Natural killer cell treated with Interleukin-12 subunit alpha and Interleukin-12 subunit beta and Interleukin-15 and Interleukin-18, amount 100 ng/mL, for 72 hours (primary cell): ENCODE measurements at places on chromosomes 3 and 15. TPM values are rescaled to one million over a fixed set of nuclear protein-coding genes. Genes with fewer than 3 reads are reported as not detected.
A peak's percentile ranks its signal among the peaks of the same experiment; 100 is the strongest.

DNA sequence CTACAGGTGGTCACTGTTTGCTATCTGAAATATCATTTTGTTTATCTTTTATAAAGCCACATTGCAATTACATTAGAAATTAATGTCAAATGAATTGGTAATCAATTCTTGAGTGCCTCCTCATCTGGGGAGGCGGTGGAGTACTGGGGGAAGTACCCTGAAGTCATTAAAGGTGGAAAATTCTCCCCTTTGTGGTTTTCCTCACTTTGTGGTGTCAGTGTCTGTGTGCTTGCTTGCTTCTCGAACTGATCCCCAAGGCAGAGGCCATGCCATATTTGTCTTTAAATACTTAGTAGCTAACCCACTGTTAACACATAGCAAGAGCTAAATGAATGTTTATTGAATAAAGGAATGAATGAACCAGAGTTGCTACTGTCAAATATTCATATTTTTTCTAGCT, 40.5 kb upstream of the CCK start:
- DNase-seq = no peak
- H3K27me3 ChIP-seq = peaks cover 14% of the 10 kb centered on the region
- H3K27ac ChIP-seq = no peak overlapping the region
- no peaks in the 10 kb centered on the region for H3K36me3 ChIP-seq

GRCh38 chr3:174907027-174907426, 47.9 kb downstream of the NAALADL2 start:
- no peaks in the 10 kb centered on the region for H3K4me1 ChIP-seq
- H3K27me3 ChIP-seq = no peaks in the 10 kb centered on the region
- no peak for DNase-seq
- H3K4me3 ChIP-seq = no peak overlapping the region
- no peak overlapping the region for H3K27ac ChIP-seq

DNA sequence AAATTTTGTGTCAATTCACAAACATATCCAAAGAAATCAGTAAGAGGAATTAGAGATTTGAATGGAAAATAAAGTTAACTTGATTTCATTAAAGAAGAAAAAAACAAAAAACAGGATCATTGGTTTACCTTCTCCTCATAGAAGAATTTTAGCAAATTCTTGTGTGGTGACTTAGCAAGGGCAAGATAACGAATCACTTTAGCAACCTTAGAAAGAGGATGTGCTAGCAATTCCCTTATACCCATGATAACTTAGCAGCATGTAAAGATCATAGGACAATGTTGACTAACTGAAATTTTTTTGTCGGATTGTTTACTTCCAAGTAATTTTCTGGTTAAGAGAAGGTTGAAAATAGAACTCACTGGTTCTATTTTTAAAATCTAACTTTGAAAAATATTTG, 609.3 kb downstream of the GBE1 start:
- no peak for DNase-seq
- peaks cover 9% of the 10 kb centered on the region for H3K36me3 ChIP-seq
- no peak overlapping the region for H3K4me3 ChIP-seq
- H3K27ac ChIP-seq = no peak overlapping the region
- H3K4me1 ChIP-seq = no peaks in the 10 kb centered on the region

DNA sequence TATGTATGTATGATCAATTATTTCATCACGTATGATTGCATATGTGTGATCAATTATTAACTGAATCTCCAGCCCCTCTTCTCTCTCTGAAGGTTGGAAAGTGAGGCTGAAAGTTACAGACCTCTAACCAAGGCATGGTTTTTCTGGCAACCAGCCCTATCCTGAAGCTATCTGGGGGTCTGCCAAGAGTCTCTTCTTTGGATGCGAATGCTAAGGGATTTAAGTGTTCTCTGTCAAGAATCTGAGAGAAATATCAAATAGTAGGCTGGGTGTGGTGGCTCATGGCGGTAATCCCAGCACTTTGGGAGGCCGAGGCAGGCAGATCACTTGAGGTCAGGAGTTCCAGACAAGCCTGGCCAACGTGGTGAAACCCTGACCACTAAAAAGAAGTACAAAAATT, 8.1 kb downstream of the NKTR start:
- no peaks in the 10 kb centered on the region for H3K27me3 ChIP-seq
- DNase-seq = no peak
- peaks cover 47% of the 10 kb centered on the region for H3K4me1 ChIP-seq
- no peak overlapping the region for H3K4me3 ChIP-seq
- H3K36me3 ChIP-seq = peaks cover 10% of the 10 kb centered on the region

GRCh38 chr3:183312433-183312832, 59.4 kb downstream of the B3GNT5 start:
- H3K27ac ChIP-seq = no peak overlapping the region
- H3K36me3 ChIP-seq = no peaks in the 10 kb centered on the region
- H3K4me1 ChIP-seq = no peaks in the 10 kb centered on the region

DNA sequence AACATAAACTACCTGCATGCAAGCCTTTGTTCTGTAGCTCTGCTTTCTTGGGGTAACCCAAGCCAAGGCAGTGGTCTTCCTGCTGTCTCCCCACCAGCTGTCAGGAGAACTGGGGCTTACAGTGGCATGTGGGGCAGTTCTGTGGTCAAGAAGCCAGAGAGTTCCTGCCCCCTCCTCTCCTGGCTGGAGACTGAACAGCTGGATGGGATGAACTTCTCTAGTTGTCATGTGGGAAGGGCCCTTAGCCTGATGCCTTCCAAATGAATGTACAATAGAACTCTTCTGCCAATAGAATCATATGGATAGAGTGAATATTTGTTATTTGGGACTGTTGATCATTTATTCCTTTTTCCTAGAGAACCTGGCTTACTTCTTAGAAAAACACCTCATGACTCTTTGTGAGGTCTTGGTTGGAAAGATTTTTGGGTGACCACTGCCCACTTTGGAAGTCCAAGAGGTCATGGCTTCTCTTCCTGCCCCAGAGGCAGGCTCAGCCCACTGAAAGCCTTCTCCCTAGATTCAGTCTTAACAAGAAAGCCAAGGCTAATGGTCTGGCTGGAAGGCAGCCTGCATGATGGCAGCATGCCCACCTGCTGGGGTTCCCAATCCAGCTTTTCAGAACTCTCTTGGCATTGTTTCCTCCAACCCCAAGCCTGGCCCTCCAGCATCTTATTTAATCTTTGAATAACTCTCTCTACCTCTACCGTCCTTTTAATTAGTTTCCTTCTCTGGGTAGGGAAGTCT, 462.9 kb upstream of the PROK2 start:
- DNase-seq = no peak
- no peaks in the 10 kb centered on the region for H3K4me1 ChIP-seq

GRCh38 chr3:2452249-2452648, 353.6 kb downstream of the CNTN4 start:
- H3K4me3 ChIP-seq = no peak overlapping the region
- no peaks in the 10 kb centered on the region for H3K4me1 ChIP-seq
- no peak for DNase-seq
- H3K27ac ChIP-seq = no peak overlapping the region
- no peaks in the 10 kb centered on the region for H3K36me3 ChIP-seq

DNA sequence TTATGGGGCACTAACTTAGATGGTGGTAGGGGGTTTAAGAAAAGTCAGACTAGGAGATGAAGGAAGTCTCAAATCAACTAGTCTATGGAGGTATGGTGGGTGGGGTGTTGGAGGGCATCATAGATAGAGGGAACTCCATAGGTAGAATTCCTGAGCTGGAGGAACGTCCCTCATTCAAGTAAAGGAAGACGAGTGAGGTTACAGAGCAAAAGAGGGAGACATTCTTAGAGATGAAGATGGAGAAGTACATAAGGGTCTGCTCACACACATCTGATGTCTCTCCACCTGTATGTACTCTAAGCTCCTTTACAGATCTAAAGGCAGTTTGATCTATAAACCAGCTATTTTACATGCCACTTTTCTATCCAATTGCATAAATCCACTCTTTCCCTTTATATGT, 1.4 kb downstream of the PLSCR1 start:
- H3K4me1 ChIP-seq = peaks cover 63% of the 10 kb centered on the region
- H3K36me3 ChIP-seq = peaks cover 12% of the 10 kb centered on the region
- no peaks in the 10 kb centered on the region for H3K27me3 ChIP-seq
- H3K27ac ChIP-seq = peak overlapping the region; percentile 94
- no peak for DNase-seq

- H3K4me3 ChIP-seq = no peak overlapping the region
- H3K27ac ChIP-seq = no peak overlapping the region
- H3K4me1 ChIP-seq = no peaks in the 10 kb centered on the region
- no peaks in the 10 kb centered on the region for H3K36me3 ChIP-seq
- DNase-seq = no peak
Observed at GRCh38 chr3:175489406-175489805, 630.3 kb downstream of the NAALADL2 start.

- H3K27me3 ChIP-seq = no peaks in the 10 kb centered on the region
- no peak for DNase-seq
- H3K27ac ChIP-seq = no peak overlapping the region
- peaks cover 12% of the 10 kb centered on the region for H3K36me3 ChIP-seq
Observed at GRCh38 chr3:27610800-27611525, 111.2 kb downstream of the EOMES start.

DNA sequence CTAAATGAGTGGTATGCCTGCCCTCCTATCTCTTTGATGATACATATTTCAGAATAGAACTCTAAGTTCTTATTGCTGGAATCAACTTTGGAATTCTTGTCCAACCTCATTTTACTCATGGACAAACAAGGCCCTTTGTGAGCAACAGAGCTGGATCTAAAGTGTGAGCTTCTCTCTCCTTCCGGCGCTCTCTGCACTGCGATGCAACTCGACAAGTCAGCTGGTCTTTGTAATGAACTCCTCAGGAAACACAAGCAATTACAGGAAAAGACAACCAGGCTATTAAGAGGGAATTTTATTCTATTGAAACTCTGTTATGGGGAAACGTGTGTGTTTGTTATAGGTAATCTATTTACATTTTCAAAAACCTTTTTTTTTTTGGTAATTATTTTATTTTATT, 20.3 kb upstream of the NRROS start:
- no peak for DNase-seq
- no peaks in the 10 kb centered on the region for H3K36me3 ChIP-seq
- H3K4me1 ChIP-seq = peaks cover 16% of the 10 kb centered on the region

DNA sequence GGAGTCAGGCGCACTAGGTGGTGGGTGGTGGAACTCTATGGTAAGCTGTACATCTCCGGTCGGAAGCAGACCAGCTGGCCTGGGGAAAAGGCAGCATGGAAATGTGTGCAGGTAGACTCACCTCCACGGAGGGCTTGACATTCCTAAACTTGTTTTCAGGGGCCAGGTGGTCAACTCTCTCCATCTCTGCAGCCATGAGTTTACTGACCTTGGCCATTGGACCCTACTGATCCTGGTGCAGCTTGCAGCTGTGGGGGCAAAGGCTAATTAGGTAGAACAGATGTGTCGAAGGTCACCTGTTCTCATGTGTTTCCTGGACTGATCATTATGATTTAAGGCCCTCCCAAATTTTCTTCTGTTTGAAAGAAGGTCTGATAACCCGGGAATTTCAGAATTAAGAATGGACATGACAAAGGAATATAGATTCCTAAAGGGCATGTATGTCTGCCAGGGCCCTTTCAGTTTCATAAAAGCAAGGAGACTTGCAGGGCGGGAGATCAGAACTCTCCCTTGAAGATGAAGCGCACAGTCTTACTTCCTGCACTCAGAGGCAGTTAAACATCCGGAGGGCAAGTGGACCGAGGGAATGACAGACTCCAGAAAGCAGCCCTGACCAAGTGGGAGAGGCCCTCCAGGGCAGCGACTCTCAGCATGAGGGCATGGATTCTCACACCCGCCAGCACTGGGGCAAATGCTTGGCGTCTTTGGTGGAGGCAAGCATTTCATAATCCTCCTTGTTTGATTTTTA, 56.1 kb upstream of the CMTM7 start:
- no peak for DNase-seq
- H3K27ac ChIP-seq = no peak overlapping the region
- no peaks in the 10 kb centered on the region for H3K4me1 ChIP-seq
- H3K4me3 ChIP-seq = no peak overlapping the region
- H3K36me3 ChIP-seq = no peaks in the 10 kb centered on the region

DNA sequence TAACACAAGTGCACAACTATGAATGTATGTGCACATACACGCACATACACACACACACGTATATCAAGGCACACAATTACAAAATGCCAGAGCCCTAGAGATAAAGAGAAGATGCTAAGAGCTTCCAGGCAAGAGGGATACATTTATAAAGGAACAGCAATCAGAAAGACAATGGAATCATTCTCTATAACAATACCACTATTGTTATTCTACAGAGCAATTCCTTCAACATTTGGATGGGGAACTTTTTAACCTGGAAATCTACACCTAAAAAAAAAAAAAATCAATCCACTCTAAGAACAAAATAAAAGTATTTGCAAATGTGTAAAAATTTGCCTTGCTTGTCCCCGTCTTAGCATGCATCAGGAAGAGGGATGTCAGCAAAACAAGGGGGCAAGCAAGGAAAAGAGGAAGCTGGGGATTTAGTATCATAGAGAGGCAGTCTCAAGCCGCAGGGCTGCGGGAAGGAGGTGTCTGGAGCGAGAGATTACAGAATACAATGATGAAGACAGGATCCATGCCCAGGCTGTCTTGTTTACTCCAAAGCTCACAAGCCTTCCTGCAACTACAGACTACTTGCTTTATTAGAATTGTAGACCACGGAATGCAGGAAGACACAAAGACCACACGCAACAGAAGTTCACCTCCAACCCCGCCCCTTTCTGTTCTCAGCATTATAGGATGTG, 220.2 kb downstream of the NTRK3 start:
- H3K36me3 ChIP-seq = no peaks in the 10 kb centered on the region
- no peaks in the 10 kb centered on the region for H3K4me1 ChIP-seq

DNA sequence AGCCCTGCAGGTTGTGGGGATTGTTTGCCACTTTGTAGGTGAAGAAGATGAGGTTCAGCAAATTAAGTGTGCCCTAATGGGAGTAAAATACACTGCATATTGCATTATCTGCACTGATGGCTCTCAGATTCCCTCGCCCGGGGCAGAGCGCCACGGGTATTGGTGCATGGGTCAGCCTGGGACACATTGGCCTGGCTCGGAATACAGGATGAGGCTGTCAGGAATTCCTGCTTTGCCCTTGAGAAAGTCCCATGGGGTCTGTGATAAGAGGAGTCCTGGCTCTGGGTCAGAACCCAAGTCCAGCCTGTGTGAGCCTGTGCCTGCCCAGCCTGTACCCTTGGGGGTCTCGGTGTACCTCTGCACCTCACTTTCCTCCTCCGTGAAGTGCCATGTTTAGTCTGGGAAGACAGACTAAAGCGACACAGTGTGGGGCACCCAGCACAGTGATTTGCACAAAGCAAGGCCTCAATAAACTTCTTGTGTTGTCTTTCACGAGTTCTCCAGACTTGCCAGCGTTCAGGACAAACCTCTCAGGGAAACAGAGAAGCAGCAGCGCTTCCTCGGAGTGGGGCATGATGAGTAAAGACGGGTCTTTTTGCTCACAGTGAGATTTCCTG, 107.6 kb downstream of the LRRK1 start:
- H3K4me1 ChIP-seq = no peaks in the 10 kb centered on the region
- H3K27me3 ChIP-seq = peaks cover 9% of the 10 kb centered on the region
- no peaks in the 10 kb centered on the region for H3K36me3 ChIP-seq
- DNase-seq = no peak
- no peak overlapping the region for H3K27ac ChIP-seq

- no peaks in the 10 kb centered on the region for H3K36me3 ChIP-seq
- no peak for DNase-seq
- H3K4me3 ChIP-seq = no peak overlapping the region
- no peak overlapping the region for H3K27ac ChIP-seq
- peaks cover 21% of the 10 kb centered on the region for H3K4me1 ChIP-seq
Observed at GRCh38 chr3:46143951-46144473, 64.1 kb downstream of the CCR1 start.

- peak overlapping the region; percentile 96 for H3K4me3 ChIP-seq
- peaks cover 38% of the 10 kb centered on the region for H3K36me3 ChIP-seq
- no peak for DNase-seq
Observed at GRCh38 chr3:186933816-186934215, 3.5 kb downstream of the ST6GAL1 start.

Gene PGBD4
- 3.4 TPM for total RNA-seq

Gene NEK11
- total RNA-seq = 2.0 TPM

Gene DAPK2
- total RNA-seq = 0.76 TPM

Gene SCN11A
- total RNA-seq = 0.05 TPM

Gene KBTBD12
- total RNA-seq = not detected
